Cerebellar cortex (tissue), 1 donor: ENCODE measurements at places on chromosomes 6 and 20.

GRCh38 chr6:40930555-40930954 is 108.5 kb downstream of the UNC5CL start:
- DNase-seq: no peak

DNA sequence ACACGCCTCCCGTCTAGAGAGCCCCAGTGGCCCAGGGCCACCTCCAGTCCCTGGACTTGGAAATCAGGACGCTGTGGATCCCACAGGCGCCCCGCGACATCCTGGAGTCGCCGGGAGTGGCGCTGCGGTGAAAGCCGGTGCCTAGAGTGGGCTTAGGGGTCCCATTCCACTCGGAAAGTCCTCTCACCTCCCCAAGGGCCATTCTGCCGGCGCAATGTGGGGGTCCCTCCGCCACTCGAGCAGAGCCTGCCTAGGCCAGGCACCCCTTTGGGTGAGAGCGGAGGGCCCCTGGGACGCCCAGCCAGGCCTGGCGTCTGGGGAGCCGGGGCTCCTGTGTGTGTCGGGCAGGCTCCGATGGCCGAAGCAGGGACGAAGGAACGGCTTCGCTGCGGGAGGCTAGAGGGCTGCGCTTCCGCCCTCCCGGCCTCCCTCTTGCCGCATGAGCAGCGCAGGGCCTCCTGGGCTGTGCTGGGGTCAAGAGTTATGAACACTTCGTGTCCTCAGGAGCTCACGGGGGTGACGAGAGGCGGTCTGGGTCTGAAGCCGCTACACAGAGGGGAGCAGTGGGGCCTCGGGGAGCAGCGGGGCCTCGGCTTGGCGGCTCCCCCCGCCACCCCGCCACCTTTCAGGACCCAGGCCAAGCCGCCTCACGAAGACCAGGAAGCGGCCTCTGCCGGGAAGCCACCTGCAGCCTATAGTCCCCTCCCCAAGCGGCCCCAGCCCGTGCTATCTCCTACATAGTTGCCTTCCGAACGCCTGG is 13.6 kb downstream of the POU3F2 start:
- no peak for DNase-seq

DNA sequence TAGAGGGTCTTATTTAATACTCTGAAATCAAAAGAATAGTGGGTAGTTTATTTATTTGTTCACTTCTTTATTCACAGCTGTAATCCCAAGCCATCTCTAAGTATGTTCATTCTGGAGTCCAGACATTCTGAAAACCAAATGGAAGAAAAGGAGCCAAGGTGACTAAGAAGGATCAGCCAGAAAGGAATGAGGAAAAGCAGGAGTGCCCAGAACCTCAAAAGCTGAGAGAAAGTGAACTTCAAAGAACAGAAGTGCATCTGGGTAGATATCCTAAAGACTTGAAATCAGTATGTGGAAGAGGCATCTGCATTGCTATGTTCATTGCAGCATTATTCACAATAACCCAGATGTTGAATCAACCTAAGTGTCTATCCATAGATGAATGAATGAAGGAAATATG is 94.8 kb downstream of the VIP start:
- no peak for DNase-seq

- no peak for DNase-seq
Measured at GRCh38 chr6:111250791-111251354, 163.6 kb downstream of the SLC16A10 start.

- DNase-seq: no peak
Measured at GRCh38 chr20:4087923-4088322, 72.6 kb upstream of the RNF24 start.

GRCh38 chr6:75603106-75603420 is 1.4 kb downstream of the SENP6 start:
- DNase-seq: no peak

- DNase-seq: peak; percentile 66
Measured at GRCh38 chr6:55276745-55277530, 50.3 kb upstream of the GFRAL start.

- no peak for DNase-seq
Measured at GRCh38 chr6:138434925-138435324, 30.9 kb downstream of the HEBP2 start.

- no peak for DNase-seq
Measured at GRCh38 chr20:21505810-21506530, 7.9 kb downstream of the NKX2-2 start.

DNA sequence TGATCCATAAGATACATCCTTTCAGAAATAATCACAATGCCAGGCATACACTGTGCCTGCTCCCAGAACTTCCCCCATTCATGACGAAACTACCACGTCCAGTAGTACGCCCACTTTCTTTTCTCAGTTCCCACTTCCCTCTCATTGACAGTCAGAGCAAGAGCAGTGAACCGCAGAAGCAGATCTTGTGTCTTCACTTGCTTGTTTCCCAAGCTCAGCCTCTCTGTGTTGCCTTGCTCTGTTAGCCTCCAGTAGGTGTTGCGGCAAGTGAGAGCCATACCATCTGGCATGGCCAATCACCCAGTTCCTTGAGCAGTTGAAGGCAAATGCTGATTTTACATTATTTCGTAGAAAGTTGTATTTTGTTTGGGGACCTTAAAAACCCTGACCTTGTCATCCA is 11.7 kb downstream of the UST start:
- no peak for DNase-seq

DNA sequence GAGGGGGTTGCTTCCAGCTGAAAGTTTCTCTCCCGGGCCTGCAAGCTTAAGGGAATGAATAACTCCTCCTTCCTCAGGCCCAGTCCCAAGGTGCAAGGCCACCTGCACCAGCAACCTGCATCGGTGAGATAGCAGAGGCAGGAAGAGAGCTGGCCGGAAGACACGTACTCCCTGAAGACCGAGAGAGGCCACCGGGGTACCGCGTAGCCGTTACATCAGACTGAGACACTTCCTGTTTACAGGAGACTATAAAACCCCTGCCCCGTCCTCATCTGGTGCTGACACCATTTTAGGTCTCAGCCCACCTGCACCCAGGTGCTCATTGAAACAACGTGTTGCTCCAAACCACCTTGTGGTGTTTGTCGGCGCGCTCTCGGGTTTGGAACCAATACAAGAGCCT is 60.5 kb upstream of the PRND start:
- no peak for DNase-seq
